ENCODE measurements at places on chromosomes 4 and X.

- no peak for DNase-seq
Observed at GRCh38 chr4:182770259-182770995, 146.8 kb downstream of the DCTD start.

DNA sequence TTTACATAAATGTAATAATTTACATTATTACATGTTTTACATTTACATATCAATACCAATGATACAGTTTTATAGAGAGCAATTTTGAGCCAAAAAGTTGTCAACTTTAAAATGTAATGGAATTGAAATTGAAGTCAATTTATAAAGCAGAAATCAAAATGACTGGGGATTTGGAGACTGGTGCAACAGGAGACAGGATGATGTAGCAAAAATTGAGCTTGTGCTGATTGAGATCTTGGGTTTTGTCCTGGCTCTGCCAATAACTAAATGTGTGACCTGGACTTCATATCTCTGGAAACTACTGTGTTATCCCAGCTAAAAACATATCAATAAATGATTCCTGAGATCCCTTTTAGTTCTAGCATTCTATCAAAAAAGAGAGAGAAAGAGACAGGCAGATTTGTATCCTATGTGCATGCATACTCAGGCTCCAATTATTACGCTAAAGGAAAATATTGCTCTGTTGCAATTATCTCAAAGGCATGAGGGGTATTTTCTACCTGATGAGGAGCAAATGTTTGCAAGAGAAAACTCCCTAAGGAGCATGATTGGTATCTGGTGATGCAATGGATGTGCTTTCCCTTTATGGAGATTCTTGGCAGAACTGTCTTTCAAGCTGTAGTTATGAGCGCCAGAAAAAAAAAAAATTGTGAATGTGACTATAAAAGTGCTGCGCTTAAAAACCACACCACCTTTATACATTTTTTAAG is 14.7 kb downstream of the EXOC1L start:
- no peak for DNase-seq

GRCh38 chrX:40201329-40201885 is 103.6 kb upstream of the BCOR start:
- DNase-seq, result no peak

DNA sequence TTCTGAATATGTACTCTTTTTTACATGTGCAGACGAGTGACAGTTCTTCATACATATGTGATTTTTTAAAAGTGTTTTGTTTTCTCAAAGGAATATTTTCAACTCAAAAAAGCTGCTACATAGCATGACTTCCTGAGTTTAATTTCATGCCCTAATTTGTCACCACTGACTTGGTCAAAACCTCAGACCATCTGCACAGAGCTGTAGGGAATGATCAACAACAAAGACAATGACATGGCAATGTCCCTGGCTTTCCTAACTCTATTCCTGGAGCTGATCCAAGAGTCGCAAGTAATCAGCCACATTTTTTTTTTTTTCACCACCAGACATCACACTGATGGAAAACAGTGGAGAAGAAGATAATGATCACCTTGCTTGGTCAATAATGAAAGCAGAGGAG is 97.7 kb downstream of the TMA16 start:
- DNase-seq, result no peak

DNA sequence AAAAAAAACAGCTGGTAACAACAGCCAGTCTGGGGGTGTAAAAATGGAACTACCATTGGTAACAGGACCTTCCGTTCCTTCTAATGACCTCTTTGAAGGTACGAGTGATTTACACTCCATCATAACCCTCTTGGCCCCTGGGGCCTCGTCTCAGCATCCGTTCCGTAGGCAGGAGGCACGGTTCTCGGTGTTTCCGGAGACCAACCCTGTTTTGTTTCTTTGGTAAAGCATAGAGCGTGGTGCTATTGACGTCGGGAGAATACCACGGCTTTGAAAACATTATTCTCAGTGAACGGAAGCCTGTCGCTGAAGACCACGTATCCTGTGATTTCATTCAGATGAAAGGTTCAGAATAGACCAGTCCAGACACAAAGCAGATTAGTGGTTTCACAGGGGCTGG is 198.9 kb downstream of the ASMT start:
- no peak for DNase-seq

All from activated CD4-positive, alpha-beta T cell treated with anti-CD3 and anti-CD28 coated beads for 1 hour (primary cell).